ENCODE measurements at places on chromosomes 11 and 22. TPM values are rescaled to one million over a fixed set of nuclear protein-coding genes. Genes with fewer than 3 reads are reported as not detected.

GRCh38 chr11:12235947-12236743 lies 125.8 kb downstream of the MICAL2 start:
- peaks cover 4% of the 10 kb centered on the region for H3K4me1 ChIP-seq
- no peaks in the 10 kb centered on the region for H3K27me3 ChIP-seq
- no peak overlapping the region for H3K4me3 ChIP-seq
- H3K36me3 ChIP-seq: peaks cover 12% of the 10 kb centered on the region
- no peak overlapping the region for H3K27ac ChIP-seq
- peak; percentile 34 for DNase-seq

PIK3IP1 gene
- total RNA-seq: 110 TPM

DNA sequence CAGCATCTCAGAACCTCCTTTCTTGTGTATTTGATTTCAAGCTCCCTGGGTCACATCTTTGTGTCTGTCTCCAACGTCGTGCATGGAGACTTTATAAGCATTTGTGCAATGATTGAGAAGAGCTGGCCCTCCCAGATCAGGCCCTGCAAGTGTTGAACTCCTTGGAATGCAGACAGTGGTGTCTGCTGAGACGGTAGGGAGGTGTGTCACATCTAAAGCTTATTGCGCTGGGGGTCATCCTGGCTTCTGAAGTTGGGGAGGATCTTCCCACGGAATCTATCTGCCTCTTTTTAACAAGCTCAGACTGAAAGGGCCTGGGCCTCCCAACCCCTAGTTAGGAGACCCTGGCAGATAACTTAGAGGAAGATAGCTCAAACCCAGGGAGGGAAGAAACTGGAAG lies 6.7 kb downstream of the APLNR start:
- H3K27ac ChIP-seq: no peak overlapping the region
- H3K27me3 ChIP-seq: no peaks in the 10 kb centered on the region
- H3K36me3 ChIP-seq: no peaks in the 10 kb centered on the region
- no peak overlapping the region for H3K4me3 ChIP-seq
- DNase-seq: no peak
- no peaks in the 10 kb centered on the region for H3K4me1 ChIP-seq

GRCh38 chr11:43558556-43559127 lies 121.9 kb upstream of the HSD17B12 start:
- no peaks in the 10 kb centered on the region for H3K36me3 ChIP-seq
- no peak overlapping the region for H3K4me3 ChIP-seq
- H3K27me3 ChIP-seq: peaks cover 14% of the 10 kb centered on the region

DNA sequence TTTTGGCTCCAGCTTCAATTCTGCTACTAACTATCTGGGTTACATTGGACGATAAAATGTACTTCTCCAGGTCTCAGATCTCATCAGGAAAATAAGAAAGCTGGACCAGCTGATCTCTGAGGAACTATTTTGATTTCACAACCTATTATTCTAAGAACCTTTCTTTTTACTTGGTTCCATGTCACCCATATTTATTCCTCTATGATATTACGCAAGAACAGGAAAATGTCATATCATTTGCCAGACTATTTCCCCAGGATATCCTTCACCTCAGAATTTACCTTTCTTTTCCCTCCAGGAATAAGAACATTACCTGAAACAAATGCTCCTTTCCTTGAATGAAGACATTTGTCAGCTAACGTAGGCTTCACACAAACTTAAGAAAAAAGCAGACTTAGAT lies 387.5 kb upstream of the RAG2 start:
- DNase-seq: no peak
- no peaks in the 10 kb centered on the region for H3K27me3 ChIP-seq
- no peaks in the 10 kb centered on the region for H3K36me3 ChIP-seq
- no peaks in the 10 kb centered on the region for H3K4me1 ChIP-seq
